ENCODE measurements at places on chromosomes 5 and 9.

- no peak for DNase-seq
Observed at GRCh38 chr5:149223081-149223848, 48.4 kb upstream of the AFAP1L1 start.

- no peak for DNase-seq
Observed at GRCh38 chr5:54063817-54064216, 246.6 kb downstream of the ARL15 start.

- no peak for DNase-seq
Observed at GRCh38 chr5:41817625-41818301, 52.5 kb downstream of the OXCT1 start.

GRCh38 chr5:42756606-42757601 lies at the start of gene CCDC152:
TSS of gene CCDC152 (plus strand) at chr5:42756818. CDS start at chr5:42759122, 2,304 bp downstream.
- peak; percentile 46 for DNase-seq

DNA sequence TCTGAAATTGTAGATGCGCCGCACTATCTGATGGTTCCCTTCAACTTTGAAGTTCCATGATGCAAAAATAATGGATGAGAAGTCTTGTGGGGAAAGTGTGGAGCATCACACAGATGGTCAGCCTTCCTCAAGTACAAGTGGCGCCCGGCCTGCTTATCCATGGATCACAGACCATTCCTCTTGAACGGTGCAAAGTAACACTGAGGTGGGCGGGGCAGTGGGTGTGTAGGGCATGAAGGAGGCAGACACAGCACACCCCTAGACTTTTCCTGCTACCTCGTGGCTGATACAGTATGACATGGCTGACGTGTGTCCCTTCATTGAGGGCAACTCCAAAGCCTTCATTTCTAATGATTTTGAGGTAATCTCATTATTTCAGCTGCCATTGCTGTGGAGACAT lies 2.5 kb upstream of the GNG10 start:
- no peak for DNase-seq

GRCh38 chr5:80600943-80601693 lies 31.0 kb upstream of the ANKRD34B start:
- no peak for DNase-seq

DNA sequence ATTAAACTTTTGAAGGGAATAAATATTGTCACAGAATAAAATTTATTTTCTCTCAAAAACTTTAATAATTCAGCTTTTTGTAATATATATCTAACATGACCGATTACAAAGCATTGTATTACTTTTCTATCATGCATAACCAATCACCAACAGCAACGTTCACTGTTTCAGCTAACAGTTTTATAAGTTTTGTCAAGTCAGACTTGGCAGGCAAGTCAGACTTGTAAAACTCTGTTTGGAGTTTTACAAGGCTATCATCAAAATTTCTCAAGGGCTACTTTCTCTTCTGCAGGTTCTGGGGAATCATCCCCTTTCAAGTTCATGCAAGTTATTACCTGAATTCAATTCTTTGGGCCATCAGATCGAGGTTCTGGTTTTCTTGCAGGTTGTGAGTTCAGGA lies 347.2 kb downstream of the CTNND2 start:
- no peak for DNase-seq

GRCh38 chr5:71829206-71829605 lies 110.1 kb downstream of the CARTPT start:
- DNase-seq = no peak

Data from CD4-positive, alpha-beta T cell (primary cell).